ENCODE measurements at places on chromosomes 11 and 22. TPM values are rescaled to one million over a fixed set of nuclear protein-coding genes. Genes with fewer than 3 reads are reported as not detected.
A peak's percentile ranks its signal among the peaks of the same experiment; 100 is the strongest.

PAMR1 gene
- 29.9 TPM for total RNA-seq

OR2AG1 gene
- not detected for total RNA-seq

RIMBP3C gene
- 0.40 TPM for total RNA-seq

DNA sequence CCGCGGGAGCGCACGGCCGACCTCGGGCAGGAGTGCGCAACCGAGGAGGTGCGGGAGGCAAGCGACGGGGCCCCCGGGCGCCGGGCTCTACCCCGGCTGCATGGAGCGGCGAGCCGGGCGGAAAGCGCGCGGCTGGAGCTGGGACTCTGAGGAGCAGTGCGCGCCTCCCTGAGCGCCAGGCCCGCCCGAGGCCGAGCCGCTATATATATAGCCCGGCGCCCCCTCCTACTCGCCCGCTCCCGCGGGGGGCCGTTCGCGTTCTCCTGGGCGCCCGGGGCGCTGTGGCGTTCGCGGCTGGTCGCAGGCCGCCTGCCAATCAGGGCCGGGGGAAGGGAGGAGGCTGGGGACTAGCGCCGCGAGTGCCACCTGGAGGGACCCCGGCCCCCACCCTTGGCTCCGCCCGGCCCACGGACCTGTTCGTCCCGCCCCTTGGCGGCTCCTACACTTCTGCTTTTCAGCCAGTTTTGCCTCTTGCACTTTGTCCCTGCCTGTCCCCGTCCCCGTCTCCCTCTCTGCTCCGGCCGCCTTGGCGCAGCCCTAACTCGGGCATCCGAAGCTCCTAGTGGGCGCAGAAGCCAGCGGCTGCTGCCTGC lies at the start of gene FGF4:
Gene FGF4 (minus strand): TSS at position 179 of the 593 bp plus-strand sequence. CDS start 257 bp downstream, outside the sequence.
- peak; percentile 23 for DNase-seq

DNA sequence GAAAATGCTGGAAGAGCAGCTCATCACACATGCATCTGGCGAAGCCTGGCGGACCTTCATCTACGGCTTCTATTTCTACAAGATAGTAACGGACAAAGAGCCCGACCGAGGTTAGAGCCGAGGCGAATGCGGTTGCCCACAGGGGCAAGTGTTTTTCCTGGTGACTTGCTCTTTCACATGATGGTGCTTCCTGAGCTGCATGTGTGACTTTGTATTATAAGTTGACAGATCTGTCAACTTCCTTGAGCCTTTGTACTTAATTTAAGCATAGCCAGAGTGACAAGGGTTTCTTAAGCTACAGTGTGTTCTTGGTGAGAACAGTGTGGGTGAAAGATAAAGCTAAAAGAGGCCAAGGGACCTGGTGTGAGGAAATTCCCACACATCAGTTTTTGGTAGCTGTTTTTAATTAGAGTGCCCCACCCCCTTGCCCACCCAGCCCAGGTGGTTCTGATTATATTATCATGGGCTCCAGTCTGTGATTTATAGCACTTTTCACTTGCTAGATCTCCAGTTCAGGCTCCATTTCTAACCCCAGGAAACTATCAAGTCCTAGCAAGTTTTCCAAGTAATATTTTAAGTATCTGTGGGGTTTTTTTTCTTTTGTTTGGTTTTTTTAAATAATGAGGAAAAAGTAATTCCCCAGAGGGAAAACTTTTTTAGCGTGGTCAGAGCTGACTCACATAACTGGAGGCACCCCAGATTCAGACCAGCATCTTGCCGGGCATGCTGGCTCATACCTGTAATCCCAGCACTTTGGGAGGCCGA lies 68.0 kb upstream of the YWHAH start:
- no peak for DNase-seq
